ENCODE measurements at places on chromosomes 3 and 15.

DNA sequence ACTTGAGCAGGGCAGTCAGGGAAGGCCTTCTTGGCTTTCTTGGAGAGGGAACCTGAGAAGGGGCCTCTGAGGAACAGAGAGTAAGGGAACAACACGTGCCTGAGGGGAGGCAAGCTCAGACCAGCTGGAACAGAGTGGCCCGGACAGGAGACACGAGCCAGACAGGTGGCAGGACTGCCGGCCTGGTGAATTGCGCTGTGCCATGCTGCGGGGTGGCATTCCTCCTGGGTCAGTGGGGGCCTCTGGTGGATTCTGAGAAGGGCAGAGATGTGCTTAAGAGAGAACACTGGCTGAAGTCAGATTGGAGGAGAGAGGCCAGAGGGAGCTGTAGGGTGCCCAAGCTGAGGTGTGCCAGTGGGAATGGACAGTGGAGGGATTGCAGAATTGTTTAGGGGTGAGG is 4.9 kb downstream of the CHAC1 start:
- no peak for DNase-seq

GRCh38 chr3:195080125-195080524 is 190.8 kb downstream of the XXYLT1 start:
- no peak for DNase-seq

DNA sequence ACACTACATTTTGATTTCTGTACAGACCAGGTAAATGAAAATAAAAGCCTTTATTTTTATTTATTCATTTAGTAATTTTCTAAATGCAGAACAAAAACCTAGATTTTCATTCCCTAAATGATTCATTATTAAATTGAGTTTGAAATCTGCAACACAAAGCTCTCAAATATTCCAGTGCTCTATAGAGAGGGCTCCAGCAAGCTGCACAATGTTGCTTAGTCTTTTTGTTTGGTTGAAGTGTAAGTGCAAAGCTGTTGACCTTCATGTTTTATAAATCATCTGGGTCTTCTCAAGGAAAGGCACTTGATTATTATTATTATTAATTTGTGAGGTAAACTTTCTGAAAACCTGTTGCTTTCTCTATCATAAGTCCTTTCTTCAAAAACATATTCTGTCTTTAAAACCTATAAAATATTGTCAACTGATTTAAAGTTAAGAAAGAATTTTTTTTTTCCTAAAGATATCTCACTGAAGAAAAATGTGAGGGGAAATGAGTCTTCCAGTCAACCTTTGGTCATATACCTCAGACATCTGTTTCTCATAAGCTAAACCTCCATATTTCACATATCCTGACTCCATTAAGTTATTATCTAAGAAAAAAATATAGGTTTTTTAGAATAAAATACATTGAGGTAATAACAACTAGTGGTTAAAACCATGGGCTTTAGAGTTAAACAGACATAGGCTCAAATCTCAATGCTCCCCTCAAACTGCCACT is 100.7 kb downstream of the ZIC4 start:
- DNase-seq = no peak

DNA sequence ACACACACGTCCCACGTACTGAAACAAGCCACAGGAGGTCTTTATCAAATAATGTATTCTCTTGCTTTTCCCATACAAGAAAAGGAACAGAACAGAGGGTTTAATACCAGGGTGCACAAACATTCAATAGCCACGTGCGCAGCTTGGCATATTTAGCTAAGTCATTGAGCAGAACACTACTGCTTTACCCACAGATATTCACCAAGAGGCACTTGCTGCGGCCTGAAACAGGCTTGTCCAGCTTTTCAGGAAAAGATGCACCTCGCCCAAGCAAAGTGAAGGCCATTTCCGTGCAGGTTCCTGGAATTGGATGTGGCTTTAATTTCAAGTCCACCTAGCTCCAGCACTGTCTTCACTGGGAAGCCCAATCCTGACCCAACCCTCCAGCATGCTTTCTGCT is 17.6 kb downstream of the ZDHHC3 start:
- DNase-seq = no peak

DNA sequence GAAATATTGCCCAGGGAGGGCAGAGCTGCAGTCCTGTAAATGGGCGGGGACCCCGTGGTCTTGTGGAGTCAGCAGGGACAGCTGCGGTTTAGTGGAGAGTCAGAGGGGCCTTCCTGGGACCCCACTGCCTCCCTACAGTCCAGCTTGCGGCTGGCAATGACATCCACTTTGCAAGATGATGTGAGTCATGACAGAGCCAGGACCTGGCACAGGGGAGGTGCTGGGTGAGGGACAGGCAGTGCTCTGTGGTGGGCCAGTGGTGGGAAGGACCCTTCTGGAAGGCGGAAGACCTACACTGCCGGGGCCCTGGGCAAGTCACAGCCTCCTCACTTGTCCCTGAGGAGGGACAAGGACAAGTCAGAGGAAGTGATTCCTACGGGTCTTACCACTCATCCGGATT is 17.8 kb downstream of the APBA2 start:
- DNase-seq = no peak

DNA sequence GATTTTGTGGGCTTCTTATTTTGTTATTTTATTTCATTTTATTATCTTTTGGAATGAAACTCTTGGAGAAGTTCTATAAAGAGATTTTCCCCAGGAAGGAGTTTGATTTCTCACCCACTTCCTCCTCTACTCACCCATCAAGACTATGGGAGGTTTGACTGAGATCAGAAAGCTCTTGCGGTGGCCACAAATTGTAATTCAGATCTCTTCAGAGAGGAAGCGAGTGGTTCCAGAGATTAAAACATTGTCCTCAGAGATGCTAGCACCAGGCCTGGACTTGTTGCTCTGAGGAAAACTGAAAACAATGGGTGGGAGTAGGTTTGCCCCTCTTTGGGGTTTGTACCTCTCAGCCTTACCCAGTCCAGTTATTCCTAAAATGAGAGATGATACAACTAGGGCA is 8.1 kb upstream of the MUC13 start:
- DNase-seq = no peak

- no peak for DNase-seq
Measured at GRCh38 chr15:83305704-83306291, 21.3 kb upstream of the BNC1 start.

- DNase-seq = no peak
Measured at GRCh38 chr3:152811974-152812760, 22.8 kb upstream of the P2RY1 start.

DNA sequence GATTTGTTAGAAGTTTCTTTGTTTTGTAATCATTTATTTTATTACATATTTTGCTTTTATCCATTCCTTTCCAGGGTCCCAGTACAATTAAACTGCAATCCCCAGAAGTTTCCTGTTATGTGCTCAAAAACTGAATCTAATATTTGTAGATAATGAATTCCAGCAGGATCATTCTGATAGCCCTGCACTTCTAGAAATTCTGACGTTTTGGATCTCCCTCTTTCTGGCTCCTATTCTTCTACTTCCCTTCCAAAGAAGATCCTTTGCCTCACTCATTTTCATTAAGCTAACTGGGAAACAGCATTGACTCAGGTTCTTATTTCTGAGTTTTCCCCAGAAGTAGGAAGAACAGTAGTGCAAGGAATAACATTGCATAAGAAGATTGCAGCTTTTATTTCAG is 9.9 kb downstream of the P3H2 start:
- DNase-seq = no peak

GRCh38 chr15:78148392-78149067 is 632 bp upstream of the IDH3A start:
- peak; percentile 53 for DNase-seq

- no peak for DNase-seq
Measured at GRCh38 chr15:98785807-98786621, 137.7 kb downstream of the IGF1R start.

- DNase-seq = no peak
Measured at GRCh38 chr3:160098926-160099626, 110.4 kb downstream of the IL12A start.

GRCh38 chr3:164018500-164018899 is 1059.8 kb downstream of the SI start:
- DNase-seq = no peak

GRCh38 chr3:195226900-195227447 is 44.0 kb downstream of the XXYLT1 start:
- DNase-seq = peak; percentile 23

DNA sequence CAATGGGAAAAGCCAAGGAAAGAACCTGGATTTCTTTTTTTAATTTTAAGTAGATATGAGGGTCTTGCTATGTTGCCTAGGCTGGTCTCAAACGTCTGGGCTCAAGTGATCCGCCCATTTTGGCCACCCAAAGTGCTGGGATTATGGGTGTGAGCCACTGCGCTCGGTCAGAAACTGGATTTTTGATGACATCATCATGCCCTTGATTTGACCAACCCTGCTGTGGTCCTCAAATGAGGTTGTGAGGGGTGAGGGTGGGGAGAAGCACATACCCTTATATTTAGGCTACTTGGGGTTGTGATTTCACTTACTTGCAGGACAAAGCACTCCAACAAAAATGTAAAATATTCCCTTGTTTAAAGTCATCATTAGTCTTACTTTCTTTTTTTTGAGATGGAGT is 70.4 kb downstream of the C3orf38 start:
- no peak for DNase-seq

DNA sequence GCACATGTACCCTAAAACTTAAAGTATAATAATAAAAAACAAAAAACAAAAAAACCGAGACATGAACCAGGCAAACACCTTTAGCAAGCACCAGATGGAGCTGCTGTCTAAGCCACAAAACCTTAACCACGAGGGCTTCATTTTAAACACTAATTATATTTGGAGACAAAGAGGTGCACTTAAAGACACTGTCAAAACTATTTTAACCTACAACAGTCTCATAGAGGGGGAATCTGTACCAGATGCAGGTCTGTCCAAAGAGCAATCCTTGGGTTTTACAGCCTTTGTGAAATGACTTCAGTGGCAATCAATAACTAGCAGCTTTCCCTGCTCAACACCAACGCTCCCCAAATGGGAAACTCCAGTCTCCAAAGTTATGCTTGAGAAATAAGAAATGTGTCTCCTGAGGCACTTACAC is 115.7 kb upstream of the TSPAN3 start:
- peak; percentile 65 for DNase-seq

GRCh38 chr3:48400824-48401433 is 28.9 kb downstream of the FBXW12 start:
- DNase-seq = peak; percentile 65

GRCh38 chr3:161403251-161403650 is 31.9 kb upstream of the SPTSSB start:
- no peak for DNase-seq

GRCh38 chr3:47133641-47134040 is 30.3 kb downstream of the SETD2 start:
- DNase-seq = no peak

DNA sequence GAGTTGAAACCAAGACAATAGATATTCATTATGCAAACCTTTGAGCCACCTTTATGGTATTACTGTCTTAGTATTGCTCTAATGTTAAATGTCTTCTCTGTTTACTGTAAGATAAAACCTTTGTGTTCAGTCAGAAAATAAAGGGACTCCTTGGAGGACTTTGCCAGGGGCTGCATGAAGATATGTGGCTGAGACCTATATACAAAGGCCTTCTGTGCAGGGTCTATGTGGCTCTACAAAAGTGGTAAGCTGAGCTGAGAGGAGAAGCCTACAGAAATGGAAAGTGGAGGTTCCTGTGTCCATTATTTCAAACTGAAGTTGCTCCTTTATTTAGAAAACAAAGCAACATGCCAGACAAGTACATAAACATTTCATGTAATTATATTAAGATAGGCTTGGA is 131.5 kb downstream of the FNDC3B start:
- no peak for DNase-seq

- DNase-seq = no peak
Measured at GRCh38 chr3:115758076-115758763, 134.9 kb downstream of the GAP43 start.

GRCh38 chr3:14392803-14393319 is 9.5 kb upstream of the SLC6A6 start:
- DNase-seq = no peak

- DNase-seq = no peak
Measured at GRCh38 chr15:100495861-100496260, 32.9 kb downstream of the CERS3 start.

GRCh38 chr15:38846346-38846745 is 281.7 kb upstream of the RASGRP1 start:
- peak; percentile 32 for DNase-seq

GRCh38 chr15:70528816-70529215 is 234.5 kb downstream of the UACA start:
- DNase-seq = no peak

- no peak for DNase-seq
Measured at GRCh38 chr3:137163958-137164357, 206.2 kb downstream of the IL20RB start.

DNA sequence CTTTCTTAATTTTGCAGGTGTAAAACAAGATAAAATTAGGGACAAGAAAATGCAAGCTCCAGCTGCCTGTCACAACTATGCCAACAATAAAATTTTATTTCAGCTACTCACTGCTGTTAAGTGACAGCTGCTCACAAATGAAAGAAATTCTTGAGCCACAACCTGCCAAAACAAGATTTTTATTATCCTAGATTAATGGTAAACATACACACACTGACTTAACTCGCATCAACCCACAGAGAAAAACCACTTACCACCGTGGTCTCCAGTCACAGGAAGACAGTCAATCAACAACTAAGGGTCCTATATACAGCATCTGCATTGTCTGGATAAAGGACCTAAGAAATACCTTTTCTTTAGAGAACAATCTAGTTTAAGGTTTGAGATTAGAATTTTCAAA is 31.3 kb downstream of the EFL1 start:
- DNase-seq = no peak

DNA sequence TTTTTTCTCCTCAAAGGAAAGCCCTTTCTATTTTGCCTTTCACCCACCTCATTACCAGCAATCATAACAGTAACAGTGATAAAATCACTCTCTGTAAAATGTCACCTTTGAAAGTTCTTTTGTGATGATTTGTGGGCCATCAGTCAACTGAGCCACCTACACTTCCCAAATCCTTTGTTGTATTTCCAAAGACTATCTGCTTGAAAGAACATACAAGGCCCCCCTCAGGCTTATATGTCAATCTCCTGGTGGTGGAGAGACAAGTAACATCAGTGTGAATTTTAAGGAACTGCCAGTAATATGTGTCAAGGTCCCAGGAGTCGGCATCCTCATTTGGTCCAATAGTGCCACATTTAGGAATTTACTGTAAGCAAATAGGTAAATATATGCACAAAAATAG is 161.1 kb upstream of the EOMES start:
- DNase-seq = no peak

DNA sequence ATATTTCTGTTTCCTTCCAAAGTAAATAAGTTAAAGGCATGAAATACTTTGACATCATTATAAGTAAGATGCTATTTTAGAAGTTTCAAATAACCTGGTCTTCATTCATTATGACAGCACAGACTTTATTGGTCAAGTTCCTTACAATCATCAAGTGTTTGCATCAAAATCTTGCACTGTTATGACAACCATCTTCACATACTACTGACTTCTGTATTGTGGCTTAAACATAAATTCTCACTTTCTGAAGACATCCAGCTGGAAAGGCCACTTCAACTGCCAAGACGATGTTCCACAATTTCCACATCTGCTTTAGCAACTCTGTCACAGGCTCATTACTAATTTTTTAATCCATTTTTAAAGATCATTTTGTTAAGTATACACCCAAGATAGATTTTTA is 408.0 kb downstream of the MECOM start:
- no peak for DNase-seq
